ENCODE measurements at places on chromosomes 6 and 20.

- no peak for DNase-seq
Measured at GRCh38 chr6:108165714-108166663, at the start of gene NR2E1. NR2E1 (plus strand) TSS chr6:108166022; CDS start chr6:108166766, 744 bp downstream.

GRCh38 chr20:36311141-36311853 lies 5.2 kb downstream of the DLGAP4 start:
- DNase-seq, result no peak

- DNase-seq, result no peak
Measured at GRCh38 chr6:118326712-118327111, 221.4 kb upstream of the PLN start.

DNA sequence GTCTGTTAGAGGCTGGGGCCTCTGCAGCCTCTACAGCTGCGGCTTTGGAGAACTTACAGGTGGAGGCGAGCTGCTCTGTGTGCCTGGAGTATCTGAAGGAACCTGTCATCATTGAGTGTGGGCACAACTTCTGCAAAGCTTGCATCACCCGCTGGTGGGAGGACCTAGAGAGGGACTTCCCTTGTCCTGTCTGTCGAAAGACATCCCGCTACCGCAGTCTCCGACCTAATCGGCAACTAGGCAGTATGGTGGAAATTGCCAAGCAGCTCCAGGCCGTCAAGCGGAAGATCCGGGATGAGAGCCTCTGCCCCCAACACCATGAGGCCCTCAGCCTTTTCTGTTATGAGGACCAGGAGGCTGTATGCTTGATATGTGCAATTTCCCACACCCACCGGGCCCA lies 2.6 kb downstream of the TRIM39 start:
- no peak for DNase-seq

GRCh38 chr6:43817192-43817591 lies 47.2 kb downstream of the VEGFA start:
- peak; percentile 10 for DNase-seq

- no peak for DNase-seq
Measured at GRCh38 chr20:48785256-48785655, 42.5 kb downstream of the PREX1 start.

DNA sequence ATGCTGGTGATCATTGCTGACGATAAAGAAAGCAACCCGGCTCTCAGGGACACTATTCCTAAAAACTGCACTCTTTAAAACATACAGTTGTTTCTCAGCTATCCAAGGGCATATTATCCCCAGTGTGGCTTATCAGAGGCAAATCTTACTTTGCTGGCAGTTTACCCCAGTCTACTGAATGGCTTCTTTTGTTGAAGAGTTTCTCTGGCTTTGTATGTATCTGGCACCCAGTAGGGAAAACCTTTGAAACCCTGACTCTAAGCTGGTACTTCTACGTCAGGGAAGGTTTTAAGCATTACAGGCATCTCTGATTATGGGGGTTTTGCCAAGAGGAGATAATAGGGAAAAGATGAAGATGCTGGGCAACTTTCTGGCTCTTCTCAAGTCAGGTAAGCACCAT lies 637.6 kb upstream of the CHD6 start:
- DNase-seq, result no peak

- no peak for DNase-seq
Measured at GRCh38 chr6:37347670-37348111, 6.1 kb upstream of the RNF8 start.

GRCh38 chr20:43863821-43864544 lies 50.7 kb upstream of the TOX2 start:
- no peak for DNase-seq

DNA sequence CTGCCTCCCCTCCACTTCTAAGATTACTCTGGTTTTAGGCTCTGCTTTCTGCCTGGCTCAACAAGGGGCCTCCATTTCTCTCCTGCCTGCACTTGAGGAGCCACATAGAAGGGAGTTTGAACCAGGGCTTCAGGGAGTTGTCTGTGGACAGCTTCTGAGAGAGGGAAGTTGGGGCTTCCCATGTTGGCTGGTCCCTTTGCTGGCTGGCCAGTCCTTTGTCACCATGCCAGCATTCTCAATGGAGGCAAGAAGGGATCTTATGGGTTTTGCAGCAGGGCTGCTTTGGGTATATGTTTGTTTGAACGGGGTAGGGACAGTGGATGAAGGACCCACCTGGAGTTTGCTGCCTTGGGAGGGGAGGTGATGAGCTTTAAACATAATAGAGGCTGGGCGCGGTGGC lies 124.9 kb downstream of the CARMIL1 start:
- no peak for DNase-seq

- no peak for DNase-seq
Measured at GRCh38 chr20:40497899-40498691, 190.9 kb downstream of the MAFB start.

DNA sequence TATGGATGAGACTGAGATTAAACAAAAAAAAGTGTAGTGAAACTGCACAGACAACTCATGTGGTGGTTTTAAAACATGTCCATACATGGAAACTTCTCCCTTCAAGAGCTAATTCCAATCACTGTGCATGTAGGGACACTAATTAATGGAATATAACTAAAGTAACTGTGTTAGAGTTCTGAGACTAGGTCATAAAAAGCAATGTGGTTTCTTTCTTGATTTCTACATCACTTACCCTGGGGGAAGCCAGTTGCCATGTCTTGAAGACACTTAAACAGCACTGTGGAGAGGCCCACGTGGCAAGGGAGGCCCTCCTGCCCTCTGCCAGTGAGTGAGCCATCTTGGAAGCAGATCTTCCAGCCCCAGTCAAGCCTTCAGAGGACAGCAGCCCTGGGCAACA lies 118.2 kb upstream of the DST start:
- DNase-seq, result no peak

DNA sequence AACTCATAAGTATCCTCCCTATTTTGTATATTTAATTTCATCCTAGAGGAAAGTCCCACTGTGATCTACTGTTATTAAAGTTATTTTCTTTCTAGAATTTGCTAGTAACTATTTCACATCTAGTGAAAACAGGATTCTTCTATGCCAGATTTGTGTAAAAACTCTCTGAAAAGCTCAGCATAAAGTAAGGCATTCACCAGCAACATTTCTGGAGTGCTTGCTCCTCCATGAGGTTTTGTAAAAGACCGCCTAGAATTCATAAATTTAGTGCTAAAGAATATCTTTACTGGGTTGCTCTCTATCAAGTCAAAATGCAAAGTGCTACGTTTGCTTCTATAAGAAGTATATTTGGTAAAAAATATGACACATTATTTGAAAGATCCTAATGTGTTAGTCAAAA lies 173.5 kb upstream of the IRAK1BP1 start:
- DNase-seq, result no peak

GRCh38 chr6:133460101-133460500 lies 218.9 kb downstream of the EYA4 start:
- DNase-seq, result no peak

DNA sequence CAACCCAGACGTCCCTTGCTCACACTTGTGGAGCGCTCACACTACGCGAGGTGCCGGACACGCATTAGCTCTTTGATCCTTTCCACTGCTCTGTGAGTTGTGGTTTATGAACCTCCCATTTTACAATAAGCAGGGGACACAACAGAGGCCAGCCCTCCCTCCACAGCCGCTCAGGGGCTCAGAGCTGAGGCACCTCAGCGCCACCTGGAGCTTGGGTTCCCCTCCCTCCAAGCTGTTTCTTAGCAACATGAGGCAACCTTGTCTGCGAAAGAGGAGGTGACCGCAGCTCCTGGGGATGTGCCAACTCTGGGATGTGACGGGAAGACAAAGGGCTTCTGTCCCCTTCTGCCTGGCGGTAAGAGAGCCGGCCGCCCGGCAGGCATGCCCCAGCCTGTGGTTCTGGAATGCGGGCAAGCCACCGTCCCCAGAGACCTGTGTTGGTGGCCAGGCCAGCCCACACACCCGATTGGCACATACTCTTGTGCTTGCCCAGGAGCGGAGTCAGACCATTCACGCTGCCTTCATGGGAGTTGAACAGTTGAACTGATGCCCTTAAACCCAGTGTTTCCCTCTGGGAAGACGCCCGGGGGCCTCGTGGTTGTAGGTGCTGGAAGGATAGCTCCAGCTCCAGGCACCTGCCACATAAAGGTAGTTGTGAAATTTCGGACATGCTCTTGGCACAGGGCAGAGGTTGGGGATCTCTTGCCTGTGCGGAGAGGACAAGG lies 44.5 kb downstream of the RBM38 start:
- peak; percentile 72 for DNase-seq

GRCh38 chr20:51995551-51995951 lies 193.2 kb upstream of the SALL4 start:
- DNase-seq, result no peak

GRCh38 chr6:150549674-150550101 lies 50.0 kb upstream of the PLEKHG1 start:
- no peak for DNase-seq

Data from Jurkat, Clone E6-1 (cell line).